ENCODE measurements at places on chromosomes 3 and 15. TPM values are rescaled to one million over a fixed set of nuclear protein-coding genes. Genes with fewer than 3 reads are reported as not detected.

ADAMTS7 gene
- 13.6 TPM for total RNA-seq

HTR3E gene
- total RNA-seq: not detected

SERP1 gene
- total RNA-seq: 165 TPM

APBA2 gene
- 8.7 TPM for total RNA-seq

CHDH gene
- 1.6 TPM for total RNA-seq

CILP gene
- total RNA-seq: 2.8 TPM

ROPN1 gene
- not detected for total RNA-seq

SPESP1 gene
- total RNA-seq: 5.0 TPM

COLQ gene
- 0.61 TPM for total RNA-seq

MESP1 gene
- 0.12 TPM for total RNA-seq

WDR49 gene
- total RNA-seq: 0.49 TPM

Data from hair follicle dermal papilla cell (primary cell).